ENCODE measurements at places on chromosomes 6 and 20.

DNA sequence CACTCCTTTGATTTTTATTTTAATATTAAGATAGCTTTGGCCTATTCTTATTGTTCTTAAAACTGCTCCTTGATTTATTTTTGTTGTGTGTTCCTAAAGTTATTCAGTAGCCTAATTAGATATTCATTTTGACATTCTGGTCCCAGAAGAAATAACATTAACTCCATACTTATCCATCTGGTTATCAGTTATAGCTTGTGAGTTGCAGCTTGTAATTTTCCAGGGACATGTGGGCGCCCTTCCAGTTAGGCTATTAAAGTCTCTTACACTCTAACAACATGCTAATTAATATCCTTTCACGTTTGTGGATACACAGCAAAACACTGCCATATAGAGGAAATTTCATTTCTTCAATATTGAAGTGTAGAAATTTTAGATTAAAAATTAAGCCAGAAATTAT, 987.5 kb downstream of the HACE1 start:
- DNase-seq = no peak

- DNase-seq = no peak
Observed at GRCh38 chr6:84137989-84138575, 89.4 kb downstream of the CEP162 start.

- DNase-seq = no peak
Observed at GRCh38 chr6:40733290-40733689, 146.1 kb upstream of the LRFN2 start.

DNA sequence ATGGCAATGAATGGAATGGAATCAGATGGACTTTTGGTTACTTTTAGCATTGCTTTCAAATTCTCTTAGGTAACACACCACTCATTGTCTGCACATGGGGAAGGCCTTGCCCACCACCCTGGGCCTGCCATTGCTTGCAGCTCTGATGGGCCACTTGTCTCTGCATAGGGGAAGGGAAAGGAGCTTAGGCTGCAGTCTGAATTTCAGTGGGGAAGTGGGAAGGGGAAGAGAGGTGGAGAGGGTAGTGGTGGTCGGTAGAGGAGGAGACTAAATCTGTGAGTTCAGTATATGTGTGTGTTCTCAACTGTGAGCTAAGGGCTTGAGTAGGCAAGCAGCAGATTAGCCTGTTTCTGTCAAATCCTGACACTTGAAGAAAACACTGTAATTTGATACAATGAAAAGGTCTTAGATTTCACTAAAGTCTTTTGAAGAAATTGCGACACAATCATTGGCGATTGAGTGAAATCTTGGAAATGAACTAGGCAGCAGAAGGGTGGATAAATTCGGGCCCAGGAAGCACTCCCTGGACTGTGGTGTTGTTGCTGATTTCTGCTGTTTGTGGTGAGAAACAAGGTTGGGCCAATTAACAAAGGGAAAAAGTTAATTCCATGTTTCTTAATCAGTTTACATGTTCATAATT, 80.6 kb downstream of the OTOR start:
- DNase-seq = no peak

DNA sequence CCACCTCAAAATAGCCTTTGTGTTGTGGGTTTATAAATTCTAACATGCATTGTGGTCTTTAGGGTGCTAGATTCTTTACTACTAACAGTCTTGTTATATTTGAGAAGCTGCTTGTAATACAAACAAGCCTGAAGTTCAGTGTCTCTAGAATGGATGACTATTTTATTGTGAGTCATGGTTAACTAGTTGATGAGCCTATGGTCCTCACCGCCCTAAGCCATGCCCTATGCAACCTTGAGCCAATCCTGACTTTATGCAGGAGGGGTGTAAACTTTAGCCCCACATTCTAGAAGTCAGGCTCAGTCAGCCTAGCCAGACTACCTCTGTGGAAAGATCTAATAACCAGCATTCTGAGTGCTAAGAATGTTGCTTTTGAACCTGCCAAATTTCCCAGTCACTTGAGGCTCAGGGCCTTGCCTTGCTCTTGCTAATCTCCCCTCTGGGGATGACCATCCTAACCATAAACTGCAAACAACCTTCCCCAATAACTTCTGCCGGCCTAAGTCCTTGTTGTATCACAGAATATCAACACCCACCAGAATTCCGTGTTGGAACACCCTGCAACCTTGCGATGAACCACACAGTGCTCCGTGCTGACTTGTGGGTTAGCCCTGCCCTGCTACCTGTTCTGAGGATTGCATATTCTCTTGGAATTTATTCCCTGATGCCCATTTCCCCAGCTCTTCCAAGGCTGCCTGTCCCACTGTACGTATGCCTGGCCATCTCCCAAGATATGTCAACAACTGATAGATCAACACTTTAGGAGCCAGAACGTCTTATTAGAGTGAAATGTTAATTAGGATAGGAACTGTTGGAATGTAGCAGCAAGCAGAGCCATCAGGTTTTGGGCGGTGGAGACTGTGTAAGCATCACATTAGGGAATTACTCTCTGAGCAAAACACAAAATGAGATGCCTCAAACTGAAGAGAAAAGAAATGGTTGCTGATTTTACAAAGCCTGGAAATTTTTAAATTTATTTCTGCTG, 71.7 kb upstream of the CEP85L start:
- DNase-seq = no peak

GRCh38 chr20:1185790-1186334, 1.1 kb upstream of the TMEM74B start:
- no peak for DNase-seq

Measured in caudate nucleus (tissue), 63 donors.